ENCODE measurements at places on chromosomes 7 and 10. TPM values are rescaled to one million over a fixed set of nuclear protein-coding genes. Genes with fewer than 3 reads are reported as not detected.

- DNase-seq: no peak
Observed at GRCh38 chr10:79181227-79181626, 112.5 kb downstream of the ZMIZ1 start.

DNA sequence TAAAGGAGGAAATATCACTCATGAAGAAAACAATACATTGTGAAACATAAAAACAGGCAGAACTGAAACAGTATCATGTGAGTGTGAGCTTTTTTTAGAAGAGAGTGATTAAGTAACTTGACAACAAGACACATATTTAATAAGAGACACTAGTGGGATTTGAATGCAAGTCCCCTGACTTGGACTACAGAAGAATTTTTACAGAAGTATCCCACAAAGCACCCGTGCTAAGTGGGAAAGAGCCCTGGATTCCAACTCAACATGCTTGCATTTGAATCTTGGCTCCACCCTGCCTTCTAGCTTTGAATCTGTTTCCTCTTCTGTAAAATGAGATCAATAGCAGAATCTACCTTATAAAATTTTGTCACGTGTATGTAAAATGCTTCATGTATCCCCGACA, 166.2 kb downstream of the ZNF365 start:
- no peak for DNase-seq

GRCh38 chr10:77591238-77591880, 46.2 kb downstream of the KCNMA1 start:
- no peak for DNase-seq

DNA sequence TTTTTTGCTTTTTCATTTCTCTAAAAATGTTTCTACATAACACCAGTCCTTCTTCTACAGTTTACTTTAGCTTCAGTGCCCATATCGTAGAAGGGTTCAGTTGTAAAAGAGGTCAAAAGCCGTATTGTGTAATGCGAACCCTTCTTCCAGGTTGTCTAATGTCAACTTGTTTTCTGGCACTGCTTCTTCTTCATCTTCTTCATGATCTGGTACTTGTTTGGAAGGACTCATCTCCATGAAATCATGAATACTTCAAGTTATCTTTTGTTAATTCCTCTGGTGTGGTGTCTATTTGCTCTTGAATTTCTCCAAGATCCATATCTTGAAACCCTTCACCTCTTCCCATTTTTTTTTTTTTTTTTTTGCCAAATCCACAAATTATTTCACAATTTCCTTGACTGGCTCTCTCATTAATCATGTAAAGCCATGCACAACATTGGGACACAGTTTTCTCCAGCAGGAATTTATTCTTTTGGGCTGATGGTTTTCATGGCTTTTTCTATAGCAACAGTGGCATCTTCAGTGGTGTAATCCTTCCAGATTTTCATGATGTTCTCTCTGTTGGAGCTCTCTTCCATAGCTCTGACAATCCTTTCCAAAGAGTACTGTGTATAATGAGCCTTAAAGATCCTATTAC, 85.1 kb downstream of the CPED1 start:
- DNase-seq: no peak

DNA sequence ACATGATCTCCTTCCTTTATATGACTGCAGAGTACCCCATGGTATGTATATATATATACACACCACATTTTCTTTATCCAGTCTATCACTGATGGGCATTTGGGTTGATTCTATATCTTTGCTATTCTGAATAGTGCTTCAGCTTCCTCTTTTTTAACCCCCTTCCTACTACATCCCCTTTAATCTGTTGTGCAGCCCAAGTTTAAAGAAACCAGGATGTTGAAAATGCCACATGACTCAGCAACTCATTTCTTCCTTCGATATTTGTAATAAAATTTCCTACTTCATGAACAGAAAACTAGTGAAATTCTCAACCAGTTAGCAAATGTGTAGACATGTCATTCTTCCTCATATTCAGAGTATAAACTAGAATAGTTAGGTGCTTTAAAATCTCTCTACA, 1245.7 kb upstream of the SORCS1 start:
- no peak for DNase-seq

DNA sequence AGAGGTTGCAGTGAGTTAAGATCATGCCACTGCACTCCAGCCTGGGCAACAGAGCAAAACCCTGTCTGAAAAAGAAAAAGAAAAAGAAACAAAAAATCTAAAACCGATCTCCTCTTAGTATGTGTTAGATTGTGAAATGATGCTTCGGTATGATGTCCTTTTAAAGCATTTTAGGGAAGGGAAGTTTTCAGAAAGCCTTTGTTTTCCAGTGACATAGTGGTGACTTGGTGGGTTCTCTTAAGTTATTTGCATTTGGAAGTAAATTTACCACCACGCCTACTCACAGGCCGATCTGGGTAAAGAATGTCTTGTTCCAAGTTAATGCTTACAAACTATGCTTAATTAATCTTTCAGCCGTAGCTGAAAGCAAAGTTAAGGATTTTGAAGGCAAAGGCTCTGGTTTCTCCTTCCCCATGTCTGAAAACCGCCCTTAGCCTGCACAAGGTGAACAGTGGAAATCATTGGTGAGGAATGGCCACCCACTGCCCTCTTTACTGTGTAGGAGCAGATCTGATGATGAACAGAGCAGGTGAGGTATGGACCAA, 10.7 kb downstream of the MTURN start:
- no peak for DNase-seq

GRCh38 chr10:20890491-20891337, 6.4 kb downstream of the NEBL start:
- DNase-seq: no peak

Gene PGAM2
- not detected for polyA plus RNA-seq

Gene EPO
- not detected for polyA plus RNA-seq

Gene AKR1C4
- polyA plus RNA-seq: not detected

Gene POP7
- polyA plus RNA-seq: 17.7 TPM

Gene OR9A2
- polyA plus RNA-seq: not detected

Gene DYNC1I1
- polyA plus RNA-seq: 0.06 TPM

Gene GPR26
- not detected for polyA plus RNA-seq

Measured in AG04450 (cell line).